Neural crest cell (in vitro differentiated cells): ENCODE measurements at places on chromosomes 7 and 10. TPM values are rescaled to one million over a fixed set of nuclear protein-coding genes. Genes with fewer than 3 reads are reported as not detected.

The TAS2R3 gene
- total RNA-seq, result 1.8 and 2.2 TPM in 2 replicates

The SPDYE16 gene
- 0.35 TPM in 1 of 2 replicates, not detected in the other for total RNA-seq

The METTL27 gene
- 1.7 and 2.3 TPM in 2 replicates for total RNA-seq

The FAM180A gene
- total RNA-seq, result not detected in 2 replicates

The FAM237B gene
- not detected in 2 replicates for total RNA-seq

The DLX6 gene
- 0.26 and 0.32 TPM in 2 replicates for total RNA-seq

DNA sequence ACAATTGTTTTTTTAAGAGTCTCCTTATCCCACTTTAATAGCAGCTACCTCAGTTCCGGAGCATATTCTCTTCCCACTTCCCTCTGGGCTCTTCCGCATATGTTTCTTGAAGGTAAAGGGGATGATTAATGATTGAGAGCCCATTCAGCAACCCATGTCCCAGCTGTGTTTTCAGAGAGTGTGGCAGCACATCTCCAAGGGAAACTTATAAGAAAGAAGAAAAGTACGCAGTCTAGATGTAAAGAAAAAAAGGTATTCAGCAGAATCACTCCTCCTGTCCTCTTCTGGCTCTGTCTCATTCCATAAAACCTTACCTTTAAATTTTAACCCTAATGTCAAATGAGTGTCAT lies 9.7 kb upstream of the ANKRD7 start:
- H3K4me3 ChIP-seq, result no peak overlapping the region
- DNase-seq, result no peak
- H3K27me3 ChIP-seq, result no peaks in the 10 kb centered on the region
- no peaks in the 10 kb centered on the region for H3K4me1 ChIP-seq

DNA sequence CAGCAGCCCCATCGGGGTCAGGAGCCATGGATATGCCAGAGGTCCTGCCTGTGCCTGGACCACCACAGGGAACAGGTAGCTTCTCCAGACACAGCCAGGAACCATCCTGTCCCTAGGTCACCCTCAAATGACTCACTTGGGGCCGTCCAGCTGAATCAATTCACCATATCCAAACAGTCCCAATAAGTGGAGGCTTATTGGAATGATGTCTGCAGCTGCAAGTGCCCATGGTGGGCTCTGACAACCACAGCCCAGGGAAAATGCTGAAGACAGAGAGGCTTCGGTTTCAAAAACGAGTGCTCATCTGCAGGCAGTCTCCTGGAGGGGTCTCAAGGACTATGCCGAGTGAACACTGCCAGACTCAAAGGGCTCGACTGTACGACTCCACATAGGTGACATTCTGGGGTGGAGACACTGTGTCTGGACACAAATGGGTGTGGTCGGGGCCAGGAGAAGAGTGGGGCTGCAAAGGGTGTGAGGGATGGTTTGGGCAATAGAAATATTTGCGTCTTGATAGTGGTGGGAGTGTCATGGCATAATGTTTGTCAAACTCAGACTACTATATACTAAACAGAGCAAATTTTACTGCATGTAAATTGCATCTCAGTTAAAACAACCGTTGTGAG lies 204.8 kb downstream of the TNS3 start:
- no peak overlapping the region for H3K4me3 ChIP-seq
- peaks cover 23% of the 10 kb centered on the region for H3K4me1 ChIP-seq
- DNase-seq, result no peak
- no peaks in the 10 kb centered on the region for H3K36me3 ChIP-seq

DNA sequence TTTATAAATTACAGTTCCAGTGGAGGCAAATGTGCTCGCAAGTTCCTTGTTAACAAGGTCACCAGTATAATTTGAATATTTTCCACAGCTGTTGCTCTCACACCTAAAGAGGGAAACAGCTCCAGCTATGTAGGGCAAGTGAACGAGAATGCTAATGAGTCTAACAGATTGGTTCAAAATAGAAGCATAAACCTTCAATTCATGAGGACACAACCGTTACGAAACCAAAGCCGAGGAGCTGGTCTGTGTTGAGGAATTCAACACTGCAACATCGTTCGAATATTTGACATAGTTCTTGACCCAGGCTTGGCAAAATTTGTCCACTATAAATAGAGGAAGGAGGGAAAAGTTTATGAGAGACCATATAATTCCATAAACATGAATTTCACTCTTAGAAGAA lies 161.3 kb downstream of the KLF6 start:
- no peak for DNase-seq
- no peak overlapping the region for H3K27ac ChIP-seq
- H3K4me1 ChIP-seq, result peaks cover 13% of the 10 kb centered on the region
- no peaks in the 10 kb centered on the region for H3K27me3 ChIP-seq

- H3K4me1 ChIP-seq, result peaks cover 9% of the 10 kb centered on the region
- H3K27ac ChIP-seq, result no peak overlapping the region
- H3K4me3 ChIP-seq, result peak overlapping the region; percentile 56
- DNase-seq, result no peak
- no peaks in the 10 kb centered on the region for H3K36me3 ChIP-seq
Observed at GRCh38 chr10:101570428-101571270, 17.4 kb downstream of the POLL start.

- no peaks in the 10 kb centered on the region for H3K27me3 ChIP-seq
- H3K4me3 ChIP-seq, result no peak overlapping the region
- no peak for DNase-seq
- peaks cover 4% of the 10 kb centered on the region for H3K4me1 ChIP-seq
- no peak overlapping the region for H3K27ac ChIP-seq
Observed at GRCh38 chr10:30536578-30536977, 93.0 kb downstream of the LYZL2 start.

DNA sequence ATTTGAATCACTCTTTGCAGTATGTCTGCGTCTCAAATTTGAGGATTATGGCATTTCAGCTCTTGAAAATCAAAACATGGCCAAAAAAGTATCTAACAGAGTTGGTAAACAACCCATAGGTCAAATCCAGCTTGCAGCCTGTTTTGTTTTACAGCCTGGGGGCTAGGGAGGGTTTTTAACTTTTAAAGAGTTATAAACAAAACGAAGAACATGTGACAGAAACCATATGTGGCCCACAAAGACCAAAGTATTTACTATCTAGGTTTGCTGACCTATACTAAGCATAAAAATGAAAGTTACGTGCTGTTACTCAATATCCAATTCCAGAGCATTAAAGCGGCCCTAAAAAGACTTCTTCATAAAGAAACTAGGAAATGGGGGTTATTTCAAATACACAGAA lies 55.5 kb upstream of the STARD3NL start:
- no peak overlapping the region for H3K4me3 ChIP-seq
- H3K27me3 ChIP-seq, result peaks cover 18% of the 10 kb centered on the region
- DNase-seq, result no peak

GRCh38 chr7:13057462-13058200 lies 370.2 kb downstream of the ARL4A start:
- H3K27ac ChIP-seq, result peak overlapping the region; percentile 4
- peaks cover 2% of the 10 kb centered on the region for H3K36me3 ChIP-seq
- DNase-seq, result no peak
- H3K4me1 ChIP-seq, result peaks cover 10% of the 10 kb centered on the region

DNA sequence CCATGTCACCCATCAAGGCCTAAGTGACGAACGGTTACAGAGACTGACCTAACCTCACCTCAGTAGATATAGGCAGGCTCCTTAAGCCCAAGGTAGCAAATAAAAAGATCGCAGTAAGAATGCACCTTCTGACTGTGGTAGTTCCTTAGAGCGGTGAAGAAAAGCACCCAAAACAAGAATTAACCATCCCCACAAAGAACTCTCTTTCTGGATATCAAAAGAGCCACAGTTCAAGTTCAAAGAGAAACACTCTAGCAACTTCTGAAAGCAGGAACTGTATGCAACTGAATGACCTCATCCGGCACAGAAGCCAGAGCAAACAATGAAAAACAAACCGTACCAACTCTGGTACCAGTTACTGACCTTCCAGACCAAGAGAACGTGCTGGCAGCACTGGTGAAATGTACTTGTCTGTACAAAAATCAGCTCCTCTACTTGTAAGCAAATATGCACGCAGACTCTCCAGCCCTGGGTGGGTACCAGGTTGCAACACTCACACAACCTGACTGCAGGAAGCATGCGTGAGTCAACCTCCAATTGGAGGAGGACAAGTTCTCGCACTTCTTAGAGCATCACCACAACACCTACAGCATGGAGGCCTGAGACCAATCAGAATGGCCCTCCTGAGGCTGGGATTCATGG lies 202.7 kb downstream of the FAM107B start:
- DNase-seq, result no peak
- H3K36me3 ChIP-seq, result peaks cover 10% of the 10 kb centered on the region
- H3K27ac ChIP-seq, result peak overlapping the region; percentile 19
- no peak overlapping the region for H3K4me3 ChIP-seq

- H3K36me3 ChIP-seq, result no peaks in the 10 kb centered on the region
- no peak overlapping the region for H3K27ac ChIP-seq
- no peak overlapping the region for H3K4me3 ChIP-seq
- no peak for DNase-seq
- peaks cover 3% of the 10 kb centered on the region for H3K4me1 ChIP-seq
Observed at GRCh38 chr10:46253076-46254006, 33.5 kb upstream of the ANTXRL start.

- DNase-seq, result no peak
- no peaks in the 10 kb centered on the region for H3K27me3 ChIP-seq
- H3K36me3 ChIP-seq, result no peaks in the 10 kb centered on the region
- H3K4me1 ChIP-seq, result no peaks in the 10 kb centered on the region
Observed at GRCh38 chr7:46589286-46589685, 668.2 kb upstream of the IGFBP3 start.

DNA sequence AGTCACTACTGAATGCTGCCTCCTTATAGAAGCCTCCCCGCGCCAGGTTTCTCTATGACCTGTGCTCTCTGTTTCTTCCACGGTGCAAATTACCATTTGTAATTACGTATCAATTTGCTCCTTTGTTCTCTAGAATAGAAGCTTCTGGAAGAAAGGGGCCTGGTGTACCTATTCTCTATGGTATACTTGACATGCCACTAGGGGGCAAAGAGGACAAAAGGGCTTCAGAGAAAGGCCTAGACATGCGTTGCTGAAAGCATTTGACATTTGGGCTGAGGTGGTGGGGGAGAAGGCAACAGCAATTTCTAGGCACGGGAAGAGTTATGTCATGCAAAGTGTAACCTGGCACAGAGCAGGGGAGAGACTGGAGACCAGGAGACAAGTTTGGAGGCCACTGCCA lies 148.7 kb downstream of the WDR11 start:
- peaks cover 20% of the 10 kb centered on the region for H3K4me1 ChIP-seq
- H3K27ac ChIP-seq, result no peak overlapping the region
- H3K27me3 ChIP-seq, result peaks cover 5% of the 10 kb centered on the region
- no peak for DNase-seq
- H3K36me3 ChIP-seq, result peaks cover 11% of the 10 kb centered on the region
- H3K4me3 ChIP-seq, result no peak overlapping the region

DNA sequence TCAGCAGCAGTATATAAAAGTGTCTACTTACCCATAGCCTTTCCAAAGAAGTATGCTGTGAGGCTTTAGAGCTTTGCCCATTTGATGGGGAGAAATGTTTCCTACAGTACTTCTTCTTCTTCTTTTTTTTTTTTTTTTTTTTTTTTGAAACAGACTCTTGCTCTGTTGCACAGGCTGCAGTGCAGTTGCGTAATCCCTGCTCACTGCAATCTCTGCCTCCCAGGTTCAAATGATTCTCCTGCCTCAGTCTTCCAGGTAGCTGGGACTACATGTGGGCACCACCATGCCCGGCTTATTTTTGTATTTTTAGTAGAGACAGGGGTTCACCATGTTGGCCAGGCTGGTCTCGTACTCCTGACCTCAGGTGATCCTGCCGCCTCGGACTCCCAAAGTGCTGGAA lies 101.7 kb upstream of the TMEM26 start:
- no peaks in the 10 kb centered on the region for H3K36me3 ChIP-seq
- H3K27me3 ChIP-seq, result no peaks in the 10 kb centered on the region
- H3K27ac ChIP-seq, result no peak overlapping the region
- H3K4me3 ChIP-seq, result no peak overlapping the region

GRCh38 chr7:30001998-30002397 lies 12.4 kb upstream of the SCRN1 start:
- no peaks in the 10 kb centered on the region for H3K27me3 ChIP-seq
- peaks cover 22% of the 10 kb centered on the region for H3K4me1 ChIP-seq
- no peak for DNase-seq
- peaks cover 4% of the 10 kb centered on the region for H3K36me3 ChIP-seq

DNA sequence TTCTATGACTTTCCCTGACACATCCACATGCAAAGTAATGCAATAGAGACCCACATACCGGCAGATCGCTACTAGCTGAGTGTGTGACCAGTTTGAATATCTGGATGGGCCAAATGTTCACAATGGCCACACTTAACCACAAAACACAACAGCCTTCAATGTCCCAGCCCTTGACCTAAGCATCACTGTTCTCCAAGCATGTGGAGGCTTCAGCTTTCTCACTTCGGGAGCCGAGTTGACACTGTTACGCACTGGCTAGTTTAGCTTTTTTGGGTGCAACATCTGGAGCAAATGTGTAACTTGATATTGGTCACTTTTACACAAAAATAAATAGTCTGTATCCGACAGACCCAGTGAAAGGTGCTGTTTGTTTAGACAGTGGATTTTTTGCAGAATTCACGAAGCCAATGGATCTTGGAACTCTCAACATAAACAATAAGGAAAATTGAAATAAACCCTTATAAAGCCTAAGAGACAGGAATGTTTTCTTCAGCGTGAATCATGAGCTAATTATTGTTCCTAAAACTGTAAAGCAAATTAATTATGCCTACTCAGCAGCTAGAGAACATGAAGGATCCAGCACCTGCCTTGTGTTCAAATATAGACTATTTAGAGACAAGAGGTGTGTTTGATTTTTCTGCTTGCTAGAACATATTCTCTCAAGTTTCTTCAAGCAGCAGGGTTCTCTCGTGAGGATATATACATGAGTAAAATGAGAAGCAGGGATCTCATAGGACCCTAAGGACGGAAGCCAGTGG lies 117.6 kb upstream of the JCAD start:
- no peak overlapping the region for H3K27ac ChIP-seq
- H3K4me3 ChIP-seq, result no peak overlapping the region
- DNase-seq, result no peak
- H3K4me1 ChIP-seq, result peaks cover 10% of the 10 kb centered on the region
- no peaks in the 10 kb centered on the region for H3K27me3 ChIP-seq

GRCh38 chr7:40502359-40502758 lies 367.6 kb downstream of the SUGCT start:
- H3K4me3 ChIP-seq, result no peak overlapping the region
- H3K36me3 ChIP-seq, result peaks cover 12% of the 10 kb centered on the region
- DNase-seq, result no peak
- no peaks in the 10 kb centered on the region for H3K4me1 ChIP-seq

DNA sequence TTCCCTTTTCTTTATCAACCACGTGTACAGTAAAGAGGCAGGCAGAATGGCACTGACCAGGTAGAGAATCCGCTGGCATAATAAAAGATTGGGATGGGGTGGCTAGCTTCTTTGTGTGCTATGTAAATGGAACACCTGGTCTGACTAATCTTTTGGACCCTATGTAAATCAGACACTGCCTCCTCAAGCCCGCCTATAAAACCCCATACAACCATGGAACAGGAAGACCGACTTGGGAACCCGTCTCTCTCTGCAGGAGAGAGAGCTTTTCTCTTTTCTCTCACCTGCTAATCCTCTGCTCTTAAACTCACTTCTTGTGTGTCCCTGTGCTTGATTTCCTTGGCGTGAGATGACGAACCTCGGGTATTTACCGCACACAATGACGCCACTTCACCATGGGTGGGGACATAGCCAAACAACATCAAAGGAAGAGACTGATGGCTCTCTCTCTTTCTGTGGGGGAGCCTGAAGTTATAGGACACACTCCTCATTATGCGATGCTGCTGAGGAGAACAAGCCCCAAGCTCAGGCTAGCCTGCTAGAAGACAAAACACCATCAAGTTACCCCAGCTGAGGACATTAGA lies 94.2 kb downstream of the ARL5B start:
- no peaks in the 10 kb centered on the region for H3K36me3 ChIP-seq
- no peaks in the 10 kb centered on the region for H3K4me1 ChIP-seq
- H3K27ac ChIP-seq, result no peak overlapping the region
- H3K4me3 ChIP-seq, result no peak overlapping the region
- H3K27me3 ChIP-seq, result peaks cover 9% of the 10 kb centered on the region
- DNase-seq, result no peak
